Astrocyte (in vitro differentiated cells and primary cell): ENCODE measurements at places on chromosomes 11 and 22. TPM values are rescaled to one million over a fixed set of nuclear protein-coding genes. Genes with fewer than 3 reads are reported as not detected.

- peaks cover 28% of the 10 kb centered on the region for H3K27me3 ChIP-seq
- DNase-seq, result no peak
- no peaks in the 10 kb centered on the region for H3K36me3 ChIP-seq
- H3K4me1 ChIP-seq, result peaks cover 7% of the 10 kb centered on the region
These were observed 100.8 kb upstream of the SYT13 start for GRCh38 chr11:45386972-45387371.

The SMTNL1 gene
- not detected in 2 replicates for total RNA-seq

DNA sequence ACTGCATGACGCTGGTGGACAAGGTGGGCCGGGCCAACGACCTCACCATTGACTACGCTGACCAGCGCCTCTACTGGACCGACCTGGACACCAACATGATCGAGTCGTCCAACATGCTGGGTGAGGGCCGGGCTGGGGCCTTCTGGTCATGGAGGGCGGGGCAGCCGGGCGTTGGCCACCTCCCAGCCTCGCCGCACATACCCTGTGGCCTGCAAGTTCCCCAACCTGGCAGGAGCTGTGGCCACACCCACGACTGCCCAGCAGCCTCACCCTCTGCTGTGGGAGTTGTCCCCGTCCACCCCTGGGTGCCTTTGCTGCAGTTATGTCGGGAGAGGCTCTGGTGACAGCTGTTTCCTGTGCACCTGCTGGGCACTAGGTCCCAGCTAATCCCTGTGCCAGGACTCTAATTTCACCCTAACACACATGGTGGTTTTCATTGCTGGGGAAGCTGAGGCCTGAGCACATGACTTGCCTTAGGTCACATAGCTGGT, 49.0 kb upstream of the PPP6R3 start:
- H3K27me3 ChIP-seq, result no peaks in the 10 kb centered on the region
- H3K36me3 ChIP-seq, result peaks cover 2% of the 10 kb centered on the region
- no peak overlapping the region for H3K4me3 ChIP-seq
- H3K4me1 ChIP-seq, result no peaks in the 10 kb centered on the region

DNA sequence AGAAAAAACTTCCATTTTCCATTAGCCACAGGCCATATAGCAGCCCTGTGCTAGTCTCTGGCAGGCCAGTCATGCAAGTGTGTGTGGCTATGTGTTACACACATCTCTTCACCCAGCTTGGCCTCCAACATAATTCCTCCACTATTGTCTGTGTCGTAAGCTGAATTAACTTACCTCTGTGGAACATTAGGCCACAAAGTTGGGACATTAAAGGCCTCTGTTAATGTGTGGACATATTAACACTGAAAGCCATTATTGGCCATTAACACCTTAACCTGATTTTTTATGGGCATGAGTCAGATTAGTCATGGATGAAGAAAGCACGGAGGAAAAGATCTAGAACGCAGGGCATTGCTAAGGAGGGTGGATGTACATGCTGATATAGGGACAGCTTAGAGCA, 100.1 kb downstream of the DBX1 start:
- H3K27ac ChIP-seq, result no peak overlapping the region
- H3K4me1 ChIP-seq, result peaks cover 7% of the 10 kb centered on the region
- no peak overlapping the region for H3K4me3 ChIP-seq
- peaks cover 9% of the 10 kb centered on the region for H3K36me3 ChIP-seq
- no peaks in the 10 kb centered on the region for H3K27me3 ChIP-seq

GRCh38 chr11:65295001-65295400, 19.7 kb upstream of the CDC42EP2 start:
- H3K36me3 ChIP-seq, result peaks cover 11% of the 10 kb centered on the region
- H3K27me3 ChIP-seq, result no peaks in the 10 kb centered on the region
- H3K4me3 ChIP-seq, result no peak overlapping the region
- H3K27ac ChIP-seq, result no peak overlapping the region
- peaks cover 25% of the 10 kb centered on the region for H3K4me1 ChIP-seq

- H3K4me1 ChIP-seq, result peaks cover 7% of the 10 kb centered on the region
- H3K36me3 ChIP-seq, result no peaks in the 10 kb centered on the region
- no peak overlapping the region for H3K27ac ChIP-seq
- peaks cover 18% of the 10 kb centered on the region for H3K27me3 ChIP-seq
These were observed 64.3 kb upstream of the NAV2 start for GRCh38 chr11:19648321-19648720.

The SLC25A22 gene
- 20.5 and 21.4 TPM in 2 replicates for total RNA-seq

DNA sequence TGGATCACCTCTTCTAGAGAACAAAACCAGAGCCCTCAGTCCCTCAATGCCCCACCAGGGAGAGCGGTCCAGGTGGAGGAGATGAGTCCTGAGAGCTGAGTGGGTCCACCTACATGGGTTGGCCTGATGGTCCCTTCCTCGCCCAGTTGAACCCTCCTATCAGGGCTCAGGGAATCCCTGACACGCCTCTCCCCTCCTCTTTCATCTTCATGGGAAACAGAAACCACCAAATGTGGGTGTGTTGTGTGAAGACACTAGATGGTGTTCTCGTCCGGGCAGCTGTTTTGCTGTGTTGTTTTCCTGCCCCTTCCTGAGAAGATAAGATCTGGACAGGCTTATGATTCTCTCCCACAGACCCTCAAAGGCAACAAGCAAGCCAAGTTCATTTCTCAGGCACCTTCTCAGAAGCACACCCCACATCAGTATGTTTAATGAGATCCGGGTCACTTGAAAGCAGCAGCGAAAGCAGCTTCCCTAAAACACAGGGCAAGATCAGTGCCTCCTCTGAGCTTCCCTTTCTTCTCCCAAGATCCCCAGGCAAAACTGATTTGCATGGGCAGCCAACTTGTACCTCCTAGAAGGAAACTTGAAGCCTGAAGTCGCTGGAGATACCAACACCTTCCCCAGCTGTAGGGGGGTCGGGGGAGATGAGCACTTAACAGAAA, 35.3 kb upstream of the POU2AF1 start:
- DNase-seq, result no peak
- H3K4me3 ChIP-seq, result no peak overlapping the region
- no peaks in the 10 kb centered on the region for H3K4me1 ChIP-seq
- no peak overlapping the region for H3K27ac ChIP-seq

The GRK3 gene
- total RNA-seq, result 7.2 TPM in 2 replicates

- no peaks in the 10 kb centered on the region for H3K27me3 ChIP-seq
- H3K4me3 ChIP-seq, result no peak overlapping the region
- no peak for DNase-seq
- H3K36me3 ChIP-seq, result no peaks in the 10 kb centered on the region
These were observed 319.9 kb downstream of the NTM start for GRCh38 chr11:131690362-131690761.

- H3K36me3 ChIP-seq, result no peaks in the 10 kb centered on the region
- H3K4me1 ChIP-seq, result peaks cover 8% of the 10 kb centered on the region
- DNase-seq, result peak; percentile 77
- H3K4me3 ChIP-seq, result no peak overlapping the region
These were observed 76.5 kb downstream of the LRRC4C start for GRCh38 chr11:41382927-41383326.

DNA sequence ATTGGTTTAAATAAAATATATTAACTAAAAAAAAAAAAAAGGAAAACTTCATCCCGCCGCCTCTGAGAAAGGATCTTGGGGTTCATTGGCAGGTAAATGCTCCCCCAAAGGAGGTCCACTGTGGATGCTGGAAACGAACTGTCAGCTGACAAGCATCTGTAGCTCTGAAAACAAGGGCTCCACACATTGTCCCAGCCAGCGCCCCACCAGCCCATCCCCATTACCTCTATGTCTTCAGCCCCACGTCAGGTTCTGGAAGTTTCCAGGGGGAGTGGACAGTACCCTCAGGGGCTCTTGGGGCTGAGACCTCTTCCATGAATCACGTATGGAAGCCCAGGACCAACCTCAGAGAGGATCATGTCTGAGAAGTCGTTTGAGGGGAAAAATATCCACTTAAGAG, 66.4 kb upstream of the WNT7B start:
- H3K4me1 ChIP-seq, result peaks cover 26% of the 10 kb centered on the region
- no peak for DNase-seq
- H3K27me3 ChIP-seq, result no peaks in the 10 kb centered on the region

The SCUBE2 gene
- 1.5 and 1.6 TPM in 2 replicates for total RNA-seq

- no peaks in the 10 kb centered on the region for H3K27me3 ChIP-seq
- DNase-seq, result peak; percentile 49
- peak overlapping the region; percentile 99 for H3K4me3 ChIP-seq
- H3K4me1 ChIP-seq, result peaks cover 15% of the 10 kb centered on the region
- peaks cover 25% of the 10 kb centered on the region for H3K36me3 ChIP-seq
These were observed 2.4 kb downstream of the ATF4 start for GRCh38 chr22:39522567-39523300.

GRCh38 chr22:42932857-42933484, 75.9 kb upstream of the ARFGAP3 start:
- peaks cover 45% of the 10 kb centered on the region for H3K4me1 ChIP-seq
- peak overlapping the region; percentile 98 for H3K27ac ChIP-seq
- DNase-seq, result peak; percentile 41
- H3K4me3 ChIP-seq, result peak overlapping the region; percentile 44
- H3K27me3 ChIP-seq, result no peaks in the 10 kb centered on the region
